Stimulated activated CD8-positive, alpha-beta memory T cell treated with anti-CD3 and anti-CD28 coated beads, Interleukin-4, amount 100 ng/mL, for 4 hours (primary cell): ENCODE measurements at places on chromosomes 11 and 22.

- no peak for DNase-seq
These were observed 43.0 kb upstream of the CCDC134 start for GRCh38 chr22:41757502-41757901.

- no peak for DNase-seq
These were observed 62.1 kb upstream of the SESN3 start for GRCh38 chr11:95293116-95293515.

- no peak for DNase-seq
These were observed 109.9 kb downstream of the CSNK2A3 start for GRCh38 chr11:11243209-11243589.

GRCh38 chr22:46564084-46564714 is 26.8 kb upstream of the CELSR1 start:
- no peak for DNase-seq

GRCh38 chr11:70490208-70490607 is 91.9 kb downstream of the CTTN start:
- DNase-seq: no peak

GRCh38 chr11:72634472-72635095 is 39.6 kb downstream of the PDE2A start:
- no peak for DNase-seq

DNA sequence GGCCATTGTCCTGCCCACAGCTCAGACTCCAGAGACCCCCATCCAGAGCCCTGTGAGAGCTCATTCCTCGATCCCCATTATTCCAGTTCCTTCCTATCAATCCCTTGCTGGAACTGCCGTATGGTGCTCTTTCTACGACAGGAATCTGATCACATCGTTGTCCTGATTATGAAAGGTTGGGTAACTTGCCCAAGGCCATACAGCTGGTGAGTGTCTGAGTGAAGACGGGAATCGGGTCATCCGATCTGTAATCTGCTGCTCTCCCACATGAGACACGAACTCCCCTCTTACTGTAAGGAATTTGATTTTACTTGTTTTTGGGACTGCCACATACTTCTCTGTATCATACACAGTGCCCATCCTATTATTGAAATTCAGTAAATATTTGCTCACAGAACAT is 149.1 kb downstream of the OPCML start:
- no peak for DNase-seq

DNA sequence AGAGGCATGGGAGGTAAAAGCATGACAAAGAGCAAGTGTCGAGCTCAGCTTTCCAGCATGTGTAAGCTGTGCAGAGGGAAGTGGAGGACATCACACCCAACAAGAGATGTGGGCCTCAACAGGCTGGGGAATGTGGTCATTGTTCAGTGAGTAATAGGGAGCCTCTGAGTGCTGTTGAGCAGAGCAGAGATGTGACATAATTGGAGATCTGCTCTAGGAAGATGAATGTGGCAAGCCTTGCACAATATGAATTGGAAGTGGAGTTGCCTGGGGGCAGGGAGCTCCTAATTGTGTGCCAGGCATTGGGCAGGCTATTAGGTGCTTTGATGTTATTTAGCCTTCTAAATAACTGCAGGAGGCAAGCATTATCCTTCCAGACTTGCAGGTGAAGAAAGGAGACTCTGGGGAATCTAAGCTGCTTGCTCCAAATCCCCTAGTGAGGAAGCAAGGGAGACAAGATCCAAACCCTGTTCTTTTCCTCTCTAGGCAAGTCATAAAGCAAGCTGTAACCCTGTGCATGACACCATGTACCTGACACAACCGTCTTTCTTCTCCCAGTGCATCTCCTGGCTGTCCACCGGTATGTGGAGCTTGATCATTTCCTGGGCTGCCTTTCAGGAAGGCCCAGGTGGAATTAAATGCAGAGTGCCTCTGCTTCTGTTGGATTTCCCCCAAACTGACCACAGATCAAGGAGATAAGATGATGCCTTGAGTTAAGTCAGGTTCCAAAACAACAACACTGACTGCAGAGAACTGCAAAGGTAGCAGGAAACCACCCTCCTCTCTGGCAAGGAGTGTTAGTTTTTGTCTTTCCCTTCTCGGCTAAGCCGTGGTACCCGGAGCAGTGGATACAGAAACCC is 221.4 kb downstream of the TENM4 start:
- no peak for DNase-seq

GRCh38 chr11:9518835-9519410 is 54.5 kb upstream of the WEE1 start:
- DNase-seq: no peak

DNA sequence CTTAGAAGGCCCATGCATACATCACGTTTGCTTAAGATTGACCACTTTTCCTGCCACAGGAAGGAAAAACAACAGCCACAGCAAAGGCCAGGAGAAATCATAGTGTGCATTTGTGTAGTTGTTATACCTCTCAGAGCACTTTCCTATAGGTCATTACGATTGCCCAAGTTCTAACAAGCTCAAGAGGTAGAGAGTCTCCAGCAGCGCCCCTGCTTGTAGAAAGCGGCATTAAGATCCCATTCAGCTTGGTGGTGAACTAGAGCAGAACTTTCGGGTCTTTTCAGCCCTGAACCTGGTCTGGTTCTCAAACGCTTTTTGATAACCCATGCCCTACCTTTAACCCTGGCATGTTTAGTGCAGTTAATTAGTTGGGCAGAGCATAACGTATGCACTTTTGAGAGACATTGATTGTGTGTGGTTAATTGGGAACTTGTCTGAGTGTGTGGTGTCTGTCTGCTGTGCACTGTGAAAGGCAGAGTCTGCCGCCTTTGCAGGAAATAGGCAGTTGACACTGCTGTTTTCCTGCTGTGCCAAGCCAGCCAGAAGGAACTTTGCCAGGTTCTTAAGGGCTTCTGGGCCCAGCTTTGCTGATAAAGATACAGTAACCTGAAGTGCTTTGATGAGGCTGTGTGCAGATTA is 109.9 kb upstream of the CLMP start:
- no peak for DNase-seq

DNA sequence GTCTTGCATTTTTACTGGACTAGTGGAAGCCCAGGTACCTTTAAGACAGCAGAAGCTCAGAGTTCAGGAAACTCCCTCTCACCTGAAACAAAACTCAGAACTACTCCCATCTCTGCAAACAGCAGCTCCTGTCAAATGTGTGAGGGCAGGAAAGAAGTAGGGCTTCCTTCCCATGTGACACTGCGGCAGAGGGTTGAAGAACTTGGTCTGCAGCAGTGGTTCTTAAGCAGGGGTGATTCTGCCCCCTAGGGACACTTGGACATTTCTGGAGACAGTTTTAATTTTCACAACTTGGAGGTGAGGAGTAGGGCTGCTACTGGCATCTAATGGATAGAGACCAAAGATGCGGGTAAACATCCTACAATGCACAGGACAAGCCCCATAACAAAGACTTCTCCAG is 63.4 kb downstream of the RCN1 start:
- no peak for DNase-seq

DNA sequence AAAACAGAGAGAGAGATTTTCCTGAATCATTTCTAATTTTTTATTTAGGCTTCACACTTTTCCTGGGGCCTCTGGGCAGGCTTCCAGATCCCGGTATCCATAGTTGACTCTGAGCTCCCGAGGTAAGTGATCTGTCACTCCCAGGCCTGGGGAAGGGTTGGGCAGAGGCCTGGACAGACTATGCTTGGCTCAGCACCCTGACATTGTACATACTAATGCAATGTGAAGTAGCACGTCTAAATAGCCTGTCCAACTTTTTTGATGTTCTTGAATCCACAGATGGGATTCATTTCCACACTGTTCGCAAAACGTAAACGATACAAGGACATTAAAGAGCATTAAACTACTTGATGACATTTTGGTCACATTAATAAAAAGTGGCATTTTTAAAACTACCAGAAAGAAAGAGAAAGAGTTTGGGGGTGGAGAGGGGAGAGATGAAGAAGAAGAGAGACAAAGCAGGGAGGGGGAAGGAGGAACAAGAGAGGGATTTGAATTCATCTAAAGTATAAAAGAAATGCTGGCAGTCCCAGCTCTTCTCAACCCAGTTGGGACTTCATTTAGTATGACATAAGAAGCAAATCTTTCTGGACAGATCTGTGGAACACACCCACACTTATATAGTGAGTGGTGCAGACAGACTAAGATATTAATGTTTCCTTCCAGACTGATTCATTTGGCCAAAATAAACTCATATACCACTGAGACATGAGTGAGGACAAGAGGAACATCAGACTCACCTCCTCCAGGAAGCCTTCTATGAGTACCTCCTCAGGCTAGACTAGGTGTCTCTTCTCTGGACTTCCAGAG is 514.2 kb downstream of the SOX6 start:
- no peak for DNase-seq

DNA sequence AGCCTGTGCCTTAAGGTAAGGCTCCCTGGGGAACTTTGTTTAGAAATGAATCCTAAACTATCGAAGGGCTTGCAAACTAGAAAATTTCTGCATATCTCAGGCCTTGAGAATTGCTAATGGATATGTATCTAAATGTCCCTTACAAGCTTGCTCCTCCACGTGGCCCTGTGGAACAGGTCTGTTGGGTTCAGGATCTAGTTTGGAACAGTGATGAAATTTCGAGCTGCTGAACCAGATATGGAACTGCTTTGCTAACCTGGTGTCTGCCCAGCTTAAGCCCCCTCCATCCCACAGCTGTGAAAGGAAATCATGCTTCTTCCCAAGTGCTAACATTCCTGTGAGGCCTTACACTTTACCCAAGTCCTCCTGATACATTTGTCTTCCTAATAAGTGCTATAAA is 11.6 kb downstream of the SREBF2 start:
- no peak for DNase-seq

DNA sequence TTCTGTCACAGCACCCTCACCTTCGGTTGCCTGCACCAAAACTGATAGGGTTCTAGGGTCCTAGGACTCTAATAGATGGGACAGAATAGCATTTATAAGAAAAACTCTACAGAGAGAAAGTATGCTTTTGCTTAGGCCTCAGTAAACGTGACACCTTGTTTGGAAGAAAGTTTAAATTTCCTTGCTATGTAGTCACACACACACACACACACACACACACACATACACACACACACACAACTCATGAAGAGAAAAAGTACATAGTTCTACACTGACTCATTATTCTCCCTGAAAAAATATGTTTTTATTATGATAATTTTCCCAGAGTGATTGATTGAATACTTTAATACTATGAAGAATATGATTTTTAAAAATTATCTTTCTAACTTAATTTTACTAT is 220.8 kb upstream of the SNX19 start:
- DNase-seq: no peak
